ENCODE measurements at places on chromosomes 2 and 18. TPM values are rescaled to one million over a fixed set of nuclear protein-coding genes. Genes with fewer than 3 reads are reported as not detected.

GRCh38 chr2:201643216-201643890 is at the start of gene TMEM237:
Gene TMEM237, minus strand, starts transcription at chr2:201643503. Its CDS starts 103 bp downstream, at chr2:201643400.
- peak; percentile 13 for DNase-seq

GRCh38 chr2:168091986-168092385 is 155.4 kb downstream of the STK39 start:
- DNase-seq, result no peak

GRCh38 chr2:1593371-1594122 is 150.8 kb downstream of the PXDN start:
- DNase-seq, result no peak

DNA sequence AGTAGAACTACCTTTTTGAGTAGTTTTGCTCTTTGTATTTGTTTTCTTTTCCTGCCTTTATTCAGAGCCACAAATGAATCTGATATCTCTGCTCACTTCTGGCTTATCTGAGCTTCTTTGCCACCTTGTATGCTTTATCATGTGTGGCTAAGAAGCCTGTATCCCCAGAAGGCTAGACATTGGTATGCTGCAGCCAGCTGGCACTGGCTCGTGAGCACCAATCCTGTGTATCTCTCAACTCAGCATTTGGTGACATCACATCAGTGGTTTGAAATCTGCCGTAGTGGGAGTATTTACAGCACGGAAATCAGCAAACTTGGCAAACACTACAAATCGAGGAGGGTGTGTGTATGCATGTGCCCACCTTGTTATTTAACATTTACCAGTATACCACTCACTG is 183.7 kb upstream of the LHCGR start:
- no peak for DNase-seq

DNA sequence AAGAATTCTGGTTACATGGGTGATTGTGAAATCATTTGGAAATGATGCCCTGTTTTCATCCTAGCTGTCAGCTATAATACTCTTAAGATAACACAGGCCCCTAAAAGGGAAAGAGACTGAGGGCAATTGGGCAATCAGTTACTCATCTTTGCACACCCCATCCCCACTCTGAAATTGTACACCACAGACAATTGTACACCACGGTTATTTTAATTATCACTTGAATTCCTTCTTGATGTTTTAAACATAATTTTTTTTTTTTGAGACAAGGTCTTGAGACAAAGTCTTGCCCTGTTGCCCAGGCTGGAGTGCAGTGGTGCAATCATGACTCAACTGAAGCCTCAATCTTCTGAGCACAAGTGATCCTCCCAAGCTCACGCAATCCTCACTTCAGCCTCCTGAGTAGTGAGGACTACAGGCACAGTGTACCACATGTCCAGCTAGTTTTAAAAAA is 862.4 kb upstream of the ACVR2A start:
- no peak for DNase-seq

The PSD4 gene
- total RNA-seq, result 8.6 TPM

The TLX2 gene
- total RNA-seq, result not detected

All from HepG2 (cell line).